D721Med (cell line): ENCODE measurements at places on chromosomes 5 and 9.

GRCh38 chr5:99034336-99034735 is 105.5 kb upstream of the CHD1 start:
- no peak for DNase-seq

DNA sequence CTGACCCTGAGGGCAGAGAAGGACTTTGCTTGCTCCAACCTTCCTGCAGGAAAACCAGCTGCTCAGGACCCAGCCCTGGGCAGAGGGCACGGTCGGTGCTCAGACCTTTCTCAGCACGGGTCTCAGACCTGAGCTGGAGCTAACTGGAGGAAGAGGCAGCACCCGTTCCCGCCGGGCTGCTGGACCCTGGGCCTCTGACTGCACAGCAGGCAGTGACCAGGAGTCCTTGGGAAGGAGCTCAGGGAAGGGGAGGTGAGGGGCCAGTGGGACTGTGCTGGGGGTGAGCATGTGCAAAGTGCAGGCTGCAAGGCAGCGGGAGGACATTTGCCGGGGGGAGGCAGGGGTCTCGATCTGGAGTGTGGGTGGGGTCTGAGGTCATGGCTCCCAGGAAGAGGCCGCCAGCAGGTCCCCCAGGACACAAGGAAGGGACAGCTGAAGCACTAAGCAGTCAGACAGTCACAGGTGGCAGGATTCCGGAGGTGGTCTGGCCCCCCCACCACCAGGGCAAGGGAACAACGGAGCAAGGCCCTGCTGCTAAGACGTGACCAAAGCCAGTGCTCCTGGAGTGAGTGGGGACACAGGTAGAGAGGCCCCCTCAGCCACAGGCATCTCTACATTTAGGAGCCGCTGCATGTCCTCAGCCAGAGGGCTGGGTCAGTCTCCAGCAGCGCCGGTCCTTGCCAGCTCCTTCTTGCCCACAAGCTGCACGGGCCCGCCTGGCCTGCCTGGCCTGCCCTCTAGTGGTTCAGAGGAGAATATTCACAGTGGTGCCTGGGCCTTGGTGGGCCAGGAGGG is 4.8 kb upstream of the DPM2 start:
- DNase-seq = peak; percentile 86

DNA sequence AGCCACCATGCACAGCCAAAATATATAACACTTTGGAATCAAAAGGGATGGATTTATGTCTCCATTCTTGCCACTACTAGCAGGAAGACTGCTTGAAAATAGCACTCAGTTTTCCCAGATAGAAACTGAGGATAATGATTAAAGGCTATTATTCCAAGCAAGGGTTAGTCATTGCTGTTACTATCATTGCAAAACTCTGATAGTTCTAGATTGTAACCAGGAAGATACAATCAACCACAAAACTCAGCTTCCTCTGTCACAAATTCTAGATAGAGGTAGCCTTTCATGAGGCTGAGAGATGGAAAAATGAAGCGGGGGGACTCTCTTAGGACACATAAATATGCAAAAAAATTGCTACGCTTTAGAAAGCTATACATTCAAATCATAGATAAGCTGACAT is 3.1 kb downstream of the ANXA1 start:
- no peak for DNase-seq

GRCh38 chr5:156375895-156376495 is 49.0 kb downstream of the SGCD start:
- no peak for DNase-seq

DNA sequence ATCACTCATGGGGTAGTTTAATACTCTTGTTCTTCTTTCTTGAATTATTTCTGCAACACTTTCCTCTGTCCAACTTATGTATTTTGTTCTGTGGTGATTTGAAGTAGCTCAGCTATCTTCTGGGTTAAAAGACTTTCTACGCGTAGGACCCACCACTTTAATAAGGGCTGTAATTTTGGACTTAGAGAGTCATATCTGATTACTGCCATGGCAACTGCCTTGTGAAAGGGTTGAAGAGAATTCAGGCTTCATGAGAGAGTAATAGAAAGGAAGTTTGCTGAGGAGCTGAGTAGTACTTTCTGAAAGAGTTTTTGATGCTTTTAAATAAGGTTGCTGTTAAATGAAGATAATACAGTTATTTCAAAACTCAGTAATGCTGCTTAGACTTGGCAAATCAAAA is 89.5 kb downstream of the TLE4 start:
- DNase-seq = no peak

DNA sequence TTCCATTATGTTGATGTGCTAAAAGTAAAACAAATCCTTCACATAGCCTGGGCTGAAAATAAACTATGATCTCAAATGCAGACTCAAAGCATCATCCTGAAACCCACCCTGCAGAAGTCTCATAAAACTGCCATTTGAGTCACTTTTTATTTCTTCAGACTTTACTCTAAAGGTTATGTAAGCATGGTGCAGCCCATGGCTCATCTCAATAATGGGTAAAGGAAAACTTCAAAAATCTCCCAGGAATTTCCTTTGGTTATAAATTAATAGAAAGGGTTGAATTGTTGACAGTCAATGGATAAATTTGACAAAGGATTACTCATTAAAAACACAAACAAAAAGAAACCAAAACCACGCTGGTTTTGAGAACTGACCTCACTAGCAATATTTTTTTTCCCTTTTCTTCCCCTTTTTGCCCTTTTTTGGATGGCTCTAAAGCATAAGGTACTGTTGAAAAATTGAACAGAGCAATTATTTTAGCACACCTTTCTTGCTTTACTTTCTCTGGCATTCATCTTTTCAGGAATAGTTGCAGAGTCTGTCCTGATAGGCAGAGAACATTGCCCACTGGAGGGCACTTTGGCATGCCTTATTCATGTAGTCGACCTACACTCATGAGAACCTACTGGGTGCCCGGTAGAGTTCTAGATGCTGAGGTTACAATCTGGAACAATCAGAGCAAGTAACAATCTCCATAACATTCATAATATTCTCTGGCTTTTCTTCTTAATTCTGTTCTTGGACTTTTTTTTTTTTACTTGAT is 191.4 kb downstream of the TMEM167A start:
- DNase-seq = no peak

DNA sequence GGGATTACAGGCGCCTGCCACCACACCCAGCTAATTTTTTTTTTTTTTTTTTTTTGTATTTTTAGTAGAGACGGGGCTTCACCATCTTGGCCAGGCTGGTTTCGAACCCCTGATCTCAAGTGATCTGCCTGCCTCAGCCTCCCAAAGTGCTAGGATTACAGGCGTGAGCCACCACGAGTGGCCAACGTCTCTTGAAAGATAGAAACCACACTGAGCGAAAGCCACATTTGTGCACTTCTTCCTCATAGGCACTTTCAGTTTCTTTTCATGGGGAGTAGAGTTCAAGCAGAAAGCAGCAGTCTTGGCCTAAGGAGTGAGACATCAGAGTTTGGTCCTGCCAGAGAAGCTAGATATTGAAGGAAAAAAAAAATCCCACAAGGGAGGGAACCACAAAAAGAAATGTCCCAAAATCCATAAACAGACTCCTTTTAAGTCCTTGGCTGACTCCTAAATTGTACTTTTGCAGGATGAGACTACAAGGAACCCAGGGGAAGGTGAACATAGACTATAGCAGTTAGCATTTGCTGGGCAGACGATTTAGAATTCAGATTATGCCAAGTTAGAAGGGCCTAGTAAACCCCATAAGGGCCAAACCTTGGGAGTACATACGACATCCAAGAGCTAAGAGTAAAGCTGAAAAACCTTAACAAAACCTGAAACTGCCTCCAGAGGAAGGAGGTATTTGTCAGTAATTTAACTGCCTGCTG is 43.9 kb upstream of the GLIPR2 start:
- no peak for DNase-seq
